ENCODE measurements at places on chromosomes 2 and 18.

GRCh38 chr2:29276151-29276550 lies 160.9 kb downstream of the CLIP4 start:
- no peak for DNase-seq

- DNase-seq: no peak
Observed at GRCh38 chr2:45696708-45697107, 45.2 kb downstream of the PRKCE start.

DNA sequence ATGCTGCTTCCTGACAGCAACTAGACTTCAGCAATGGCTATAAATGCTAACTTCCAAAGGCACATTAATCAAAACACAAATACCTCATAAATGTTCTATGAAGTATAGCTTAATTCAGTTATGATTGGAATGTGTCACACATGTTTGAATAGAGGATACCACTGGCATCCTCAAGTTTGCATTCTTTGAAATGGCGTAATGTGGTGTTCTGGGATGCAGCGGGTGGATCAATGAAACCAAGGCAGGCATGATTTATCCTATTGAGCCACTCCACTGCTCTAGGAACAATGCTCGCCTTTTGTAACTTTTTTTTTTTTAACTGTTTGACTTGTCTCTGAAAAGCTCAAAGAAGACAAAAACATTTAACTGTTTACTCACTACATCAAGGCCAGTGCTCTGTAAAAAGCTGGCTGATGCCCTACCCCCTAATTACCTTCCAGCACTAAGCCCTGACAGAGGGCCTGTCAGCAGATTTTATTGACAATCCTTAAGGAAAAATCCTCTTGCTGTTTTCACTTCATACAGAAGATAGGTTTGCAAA lies 278.8 kb upstream of the SESTD1 start:
- DNase-seq: no peak

DNA sequence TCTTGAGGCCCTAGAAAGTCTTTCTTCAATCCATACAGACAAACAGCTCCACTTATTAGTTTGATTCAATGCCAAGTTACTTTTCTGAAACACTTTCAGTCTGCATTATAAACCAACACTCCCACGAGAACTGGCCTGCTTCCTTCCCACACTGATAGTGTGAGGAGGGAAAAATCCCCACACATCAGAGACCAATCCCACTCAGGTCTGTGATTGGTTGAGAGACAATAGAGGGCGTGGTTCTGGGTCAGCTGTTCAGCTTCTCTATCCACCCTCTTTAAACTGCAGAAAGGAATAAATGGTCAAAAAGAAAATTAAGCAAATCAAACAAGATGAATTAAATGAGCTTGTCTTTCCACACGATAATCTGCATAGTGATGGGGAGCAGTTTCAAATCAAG lies 152.5 kb downstream of the NRP2 start:
- DNase-seq: no peak

DNA sequence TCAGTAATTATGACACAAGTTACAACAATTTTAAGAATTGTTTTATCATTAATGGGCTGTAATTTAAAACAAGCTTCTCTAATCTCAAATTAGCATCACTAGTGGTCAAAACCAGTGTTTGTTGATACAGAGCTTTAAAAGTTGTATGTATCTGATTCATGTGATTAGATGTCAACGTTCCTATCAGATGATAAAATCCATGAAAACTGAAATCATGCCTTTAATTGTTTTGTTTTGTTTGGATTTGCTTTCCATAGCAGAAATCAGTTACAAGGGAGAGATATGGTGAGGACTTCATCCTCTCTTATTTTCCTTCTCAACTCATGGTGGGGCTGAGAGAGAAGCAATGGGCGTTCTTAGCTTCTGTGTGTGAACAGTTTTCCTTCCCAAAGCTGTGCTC lies 469.6 kb downstream of the PID1 start:
- no peak for DNase-seq

DNA sequence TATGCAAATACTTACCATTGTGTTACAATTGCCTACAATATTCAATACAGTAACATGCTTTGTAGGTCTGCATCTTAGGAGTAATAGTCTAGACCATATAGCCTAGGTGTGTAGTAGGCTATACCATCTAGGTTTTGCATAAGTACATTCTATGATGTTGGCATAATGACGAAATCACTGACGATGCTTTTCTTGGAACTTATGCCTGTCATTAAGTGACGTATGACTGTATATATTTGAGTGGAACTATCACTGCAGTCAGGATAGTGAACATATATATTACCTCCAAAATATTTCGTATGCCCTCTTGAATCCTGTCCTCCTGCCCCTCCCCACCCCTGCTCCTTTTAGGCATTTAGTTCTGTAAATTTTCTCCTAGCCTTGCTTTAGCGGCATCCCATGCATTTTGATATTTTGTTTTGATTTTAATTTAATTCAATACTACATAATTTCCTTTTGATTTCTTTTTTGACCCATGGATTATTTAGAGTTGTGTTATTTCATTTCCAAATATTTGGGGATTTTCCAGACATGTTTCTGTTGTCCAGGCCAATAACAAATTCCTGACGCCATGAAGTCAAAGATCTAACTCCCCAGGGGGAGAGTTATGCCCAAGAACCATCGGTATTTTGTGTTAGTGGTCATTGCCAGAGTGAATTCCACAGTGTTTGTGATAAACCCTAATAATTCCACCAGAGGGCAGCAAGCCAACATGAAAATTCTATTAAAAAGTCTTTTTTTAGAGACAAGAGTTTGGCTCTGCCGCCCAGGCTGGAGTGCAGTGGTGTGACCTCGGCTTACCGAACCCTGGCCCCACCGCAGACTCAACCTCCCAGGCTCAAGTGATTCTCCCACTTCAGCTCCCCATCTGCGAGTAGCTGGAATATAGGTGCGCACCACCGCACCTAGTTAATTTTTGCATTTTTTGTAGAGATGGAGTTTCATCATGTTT lies 24.2 kb upstream of the CASP8 start:
- peak; percentile 33 for DNase-seq
